ENCODE measurements at places on chromosomes 7 and 10. TPM values are rescaled to one million over a fixed set of nuclear protein-coding genes. Genes with fewer than 3 reads are reported as not detected.

SPDYE9 gene
- not detected for total RNA-seq

ZSCAN21 gene
- total RNA-seq: 8.2 TPM

MSRB2 gene
- total RNA-seq: 15.1 TPM

ADRB1 gene
- not detected for total RNA-seq

ITPRID1 gene
- not detected for total RNA-seq

DPY19L1 gene
- total RNA-seq: 18.0 TPM

RBP4 gene
- total RNA-seq: 0.23 TPM

TBX20 gene
- 13.5 TPM for total RNA-seq

TMEM270 gene
- total RNA-seq: not detected

HIBADH gene
- total RNA-seq: 50.2 TPM

KIAA1217 gene
- 1.2 TPM for total RNA-seq

OGDHL gene
- 0.12 TPM for total RNA-seq

SVOPL gene
- total RNA-seq: not detected

AZGP1 gene
- 0.30 TPM for total RNA-seq

ADAM8 gene
- total RNA-seq: 0.60 TPM

RELN gene
- total RNA-seq: 0.08 TPM

HKDC1 gene
- total RNA-seq: 0.35 TPM

SSC4D gene
- 0.68 TPM for total RNA-seq

HTR5A gene
- not detected for total RNA-seq

GTF2IRD2 gene
- 3.6 TPM for total RNA-seq

HYCC1 gene
- total RNA-seq: 164 TPM

C7orf57 gene
- not detected for total RNA-seq

SFMBT2 gene
- total RNA-seq: 0.08 TPM

SUN3 gene
- total RNA-seq: not detected

TRIM4 gene
- 21.2 TPM for total RNA-seq

PRSS37 gene
- not detected for total RNA-seq

All from smooth muscle cell of the coronary artery (primary cell).